ENCODE measurements at places on chromosomes 7 and 10.

- DNase-seq: no peak
These were observed 113.2 kb downstream of the CDK6 start for GRCh38 chr7:92723205-92723604.

DNA sequence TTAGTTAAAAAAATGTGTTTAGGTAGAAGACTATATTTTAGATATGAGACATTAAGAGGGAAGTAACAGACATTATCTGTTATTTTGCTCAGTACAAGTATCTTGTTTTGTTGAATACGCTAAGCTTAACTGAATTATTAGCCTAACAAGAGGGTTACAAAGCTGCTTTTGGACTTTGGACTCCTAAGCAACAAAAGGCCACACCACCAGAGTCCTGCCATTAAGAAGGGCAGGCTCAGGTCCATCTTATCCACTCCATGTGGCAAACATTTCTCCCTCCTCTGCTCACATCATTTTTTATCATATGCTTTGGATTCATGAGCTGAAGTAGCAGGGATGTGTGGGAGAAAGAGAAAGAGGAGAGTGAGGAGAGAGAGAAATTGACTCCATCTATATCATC is 33.5 kb downstream of the OSBPL3 start:
- DNase-seq: no peak

DNA sequence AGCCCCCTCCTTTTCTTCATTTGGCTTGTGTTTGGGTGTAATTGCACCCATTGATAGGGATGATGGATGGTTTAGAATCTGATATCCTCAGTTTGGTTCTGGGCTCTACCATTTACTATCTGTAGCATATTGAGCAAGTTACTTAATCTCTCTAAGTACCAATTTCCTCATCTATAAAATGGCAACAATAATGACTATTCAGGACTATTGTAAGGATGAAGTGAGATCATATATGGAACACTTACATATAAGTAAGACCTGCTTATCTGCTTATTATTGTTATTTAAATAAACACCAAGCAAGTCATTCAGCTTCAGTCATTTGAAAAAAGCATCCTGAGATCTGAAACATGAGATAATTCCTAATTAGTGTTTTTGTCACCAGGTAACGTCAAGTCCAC is 127.0 kb downstream of the SEC23IP start:
- DNase-seq: no peak

DNA sequence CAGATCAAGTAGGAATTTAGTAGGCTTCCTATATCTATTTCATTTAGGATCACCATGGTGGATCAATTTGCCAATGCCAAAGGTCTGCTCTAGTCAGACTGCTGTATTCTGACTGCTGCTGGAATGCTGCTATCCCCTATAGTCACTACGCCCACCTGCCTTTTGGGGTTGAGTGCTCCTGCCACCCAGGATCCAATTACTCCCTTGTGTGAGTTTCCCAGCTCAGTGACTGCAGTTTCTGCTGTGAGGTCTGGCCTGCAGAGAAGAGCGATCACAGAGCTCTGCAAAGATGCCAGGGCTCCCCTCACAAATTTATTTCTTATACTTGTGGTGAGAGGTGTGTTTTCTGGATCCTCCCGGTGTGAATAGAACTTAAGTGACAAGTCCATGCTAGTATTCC is 88.1 kb upstream of the FOXI2 start:
- DNase-seq: no peak

- DNase-seq: no peak
These were observed 16.1 kb downstream of the MYO1G start for GRCh38 chr7:44962483-44963251.

All from spinal cord (tissue), 10 donors.